Endothelial cell (in vitro differentiated cells): ENCODE measurements at places on chromosomes 4 and X. TPM values are rescaled to one million over a fixed set of nuclear protein-coding genes. Genes with fewer than 3 reads are reported as not detected.
A peak's percentile ranks its signal among the peaks of the same experiment; 100 is the strongest.

- H3K36me3 ChIP-seq: peaks cover 10% of the 10 kb centered on the region
- H3K27ac ChIP-seq: no peak overlapping the region
- H3K4me3 ChIP-seq: no peak overlapping the region
Measured at GRCh38 chrX:139784807-139785206, 76.8 kb upstream of the MCF2 start.

DNA sequence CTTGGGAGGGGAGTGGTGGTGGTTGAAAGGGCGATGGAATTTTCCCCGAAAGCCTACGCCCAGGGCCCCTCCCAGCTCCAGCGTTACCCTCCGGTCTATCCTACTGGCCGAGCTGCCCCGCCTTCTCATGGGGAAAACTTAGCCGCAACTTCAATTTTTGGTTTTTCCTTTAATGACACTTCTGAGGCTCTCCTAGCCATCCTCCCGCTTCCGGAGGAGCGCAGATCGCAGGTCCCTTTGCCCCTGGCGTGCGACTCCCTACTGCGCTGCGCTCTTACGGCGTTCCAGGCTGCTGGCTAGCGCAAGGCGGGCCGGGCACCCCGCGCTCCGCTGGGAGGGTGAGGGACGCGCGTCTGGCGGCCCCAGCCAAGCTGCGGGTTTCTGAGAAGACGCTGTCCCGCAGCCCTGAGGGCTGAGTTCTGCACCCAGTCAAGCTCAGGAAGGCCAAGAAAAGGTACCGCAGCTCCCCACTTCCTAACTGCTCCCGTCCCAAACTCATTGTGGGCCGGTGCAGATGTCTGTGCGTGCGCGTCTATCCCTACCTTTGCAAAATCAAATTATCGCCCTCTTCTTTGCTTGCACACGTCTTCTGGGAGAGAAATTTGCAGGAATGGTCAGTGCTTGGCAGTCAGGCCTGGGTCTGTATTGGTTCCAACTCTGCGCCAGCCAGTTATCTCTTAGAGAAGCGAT is 533 bp downstream of the IL15 start:
- H3K4me3 ChIP-seq: peak overlapping the region; percentile 91
- DNase-seq: peak; percentile 55
- peaks cover 6% of the 10 kb centered on the region for H3K27me3 ChIP-seq
- no peaks in the 10 kb centered on the region for H3K36me3 ChIP-seq
- peak overlapping the region; percentile 58 for H3K27ac ChIP-seq

- peaks cover 11% of the 10 kb centered on the region for H3K27me3 ChIP-seq
- H3K36me3 ChIP-seq: peaks cover 8% of the 10 kb centered on the region
- no peak overlapping the region for H3K27ac ChIP-seq
- no peak overlapping the region for H3K4me3 ChIP-seq
- DNase-seq: no peak
Measured at GRCh38 chr4:1285790-1286553, 3.7 kb upstream of the MAEA start.

- H3K27me3 ChIP-seq: peaks cover 1% of the 10 kb centered on the region
- H3K4me1 ChIP-seq: peaks cover 14% of the 10 kb centered on the region
- H3K4me3 ChIP-seq: no peak overlapping the region
- DNase-seq: no peak
- no peak overlapping the region for H3K27ac ChIP-seq
- peaks cover 4% of the 10 kb centered on the region for H3K36me3 ChIP-seq
Measured at GRCh38 chrX:6151971-6152370, 76.7 kb downstream of the NLGN4X start.

- no peak for DNase-seq
- H3K4me1 ChIP-seq: no peaks in the 10 kb centered on the region
- no peak overlapping the region for H3K27ac ChIP-seq
- no peak overlapping the region for H3K4me3 ChIP-seq
- H3K27me3 ChIP-seq: no peaks in the 10 kb centered on the region
Measured at GRCh38 chr4:142703694-142704309, 142.3 kb downstream of the INPP4B start.

DNA sequence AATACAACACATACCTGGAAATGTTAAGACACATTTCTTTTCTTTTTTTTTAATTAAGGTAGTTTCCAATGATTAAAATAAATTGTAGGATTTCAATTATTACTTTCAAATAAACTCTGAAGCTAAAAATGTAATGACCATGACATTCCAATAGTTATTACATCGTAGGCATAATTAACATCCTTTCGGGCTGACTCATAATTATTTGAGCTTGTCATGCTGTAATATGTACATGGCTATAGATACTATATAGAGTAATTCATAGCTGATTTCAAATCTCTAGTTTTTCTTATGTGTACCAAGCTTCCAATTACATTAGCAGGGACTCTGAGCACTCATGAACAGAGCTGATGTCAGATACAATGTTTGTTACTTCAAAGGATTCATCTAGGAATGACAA is 125.7 kb upstream of the GABRG1 start:
- H3K4me1 ChIP-seq: no peaks in the 10 kb centered on the region
- no peak overlapping the region for H3K4me3 ChIP-seq
- H3K36me3 ChIP-seq: no peaks in the 10 kb centered on the region
- no peaks in the 10 kb centered on the region for H3K27me3 ChIP-seq

GRCh38 chr4:119118397-119118796 is 17.2 kb upstream of the MYOZ2 start:
- no peak overlapping the region for H3K4me3 ChIP-seq
- no peak for DNase-seq
- peak overlapping the region; percentile 17 for H3K27ac ChIP-seq
- H3K36me3 ChIP-seq: no peaks in the 10 kb centered on the region
- H3K4me1 ChIP-seq: peaks cover 24% of the 10 kb centered on the region

- peaks cover 4% of the 10 kb centered on the region for H3K4me1 ChIP-seq
- no peak for DNase-seq
- peak overlapping the region; percentile 15 for H3K27ac ChIP-seq
- H3K4me3 ChIP-seq: no peak overlapping the region
- H3K36me3 ChIP-seq: peaks cover 17% of the 10 kb centered on the region
Measured at GRCh38 chr4:118739022-118739713, 54.0 kb downstream of the METTL14 start.

Gene PAK3
- 4.0 TPM for total RNA-seq

DNA sequence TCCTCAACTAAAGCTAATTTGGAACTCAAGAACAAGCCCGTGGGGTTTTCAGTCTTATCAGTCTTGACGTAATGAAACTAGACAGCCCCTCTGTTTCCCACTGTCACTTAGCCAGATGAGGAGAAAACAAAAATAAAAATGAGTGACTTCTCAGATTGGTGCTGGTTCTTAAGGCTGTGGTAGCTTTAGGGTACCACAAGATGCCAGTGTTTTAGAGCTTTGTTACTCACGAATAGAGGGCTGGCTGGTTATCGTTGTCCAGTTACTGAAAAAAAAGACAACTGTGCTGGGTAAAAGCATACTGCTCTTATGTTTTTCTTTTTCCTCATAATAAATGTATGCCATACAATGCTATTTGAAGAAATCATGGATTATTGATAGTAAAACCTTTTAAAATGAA is 796.7 kb downstream of the RAPGEF2 start:
- no peaks in the 10 kb centered on the region for H3K27me3 ChIP-seq
- H3K4me1 ChIP-seq: peaks cover 10% of the 10 kb centered on the region
- no peaks in the 10 kb centered on the region for H3K36me3 ChIP-seq
- H3K4me3 ChIP-seq: no peak overlapping the region
- no peak for DNase-seq
- no peak overlapping the region for H3K27ac ChIP-seq

DNA sequence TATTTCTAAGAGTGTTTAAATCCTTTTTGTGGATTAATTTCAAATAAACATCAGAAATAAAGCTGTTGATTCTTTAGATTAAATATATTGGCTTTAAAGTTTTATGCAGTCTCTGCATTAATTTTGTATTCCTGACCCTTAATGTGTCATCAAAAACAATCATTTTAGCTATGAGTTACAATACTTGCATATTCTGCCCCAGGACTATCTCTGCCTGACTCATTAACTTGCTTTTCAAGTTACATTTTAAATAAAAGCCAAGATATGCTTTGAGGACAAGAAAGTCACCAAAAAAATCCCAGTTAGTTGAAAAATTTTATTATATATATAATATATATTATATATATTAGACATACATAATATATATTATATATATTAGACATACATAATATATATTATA is 208.7 kb downstream of the ADGRL3 start:
- no peaks in the 10 kb centered on the region for H3K27me3 ChIP-seq
- H3K4me3 ChIP-seq: no peak overlapping the region
- no peak overlapping the region for H3K27ac ChIP-seq

Gene PCYT1B
- 26.1 TPM for total RNA-seq

GRCh38 chr4:183352546-183352945 is 30.3 kb upstream of the CLDN24 start:
- DNase-seq: no peak
- H3K27ac ChIP-seq: no peak overlapping the region
- no peak overlapping the region for H3K4me3 ChIP-seq

Gene FAM149A
- total RNA-seq: 0.33 TPM

Gene MAP9
- 9.2 TPM for total RNA-seq

GRCh38 chrX:17919896-17920446 is 58.9 kb upstream of the RAI2 start:
- no peaks in the 10 kb centered on the region for H3K27me3 ChIP-seq
- no peak for DNase-seq
- H3K4me1 ChIP-seq: no peaks in the 10 kb centered on the region

- H3K27ac ChIP-seq: no peak overlapping the region
- DNase-seq: no peak
- no peaks in the 10 kb centered on the region for H3K27me3 ChIP-seq
- no peak overlapping the region for H3K4me3 ChIP-seq
- H3K36me3 ChIP-seq: no peaks in the 10 kb centered on the region
Measured at GRCh38 chrX:69317721-69318120, 152.5 kb upstream of the PJA1 start.

Gene LEF1
- 15.9 TPM for total RNA-seq

Gene BCORL1
- total RNA-seq: 34.0 TPM

DNA sequence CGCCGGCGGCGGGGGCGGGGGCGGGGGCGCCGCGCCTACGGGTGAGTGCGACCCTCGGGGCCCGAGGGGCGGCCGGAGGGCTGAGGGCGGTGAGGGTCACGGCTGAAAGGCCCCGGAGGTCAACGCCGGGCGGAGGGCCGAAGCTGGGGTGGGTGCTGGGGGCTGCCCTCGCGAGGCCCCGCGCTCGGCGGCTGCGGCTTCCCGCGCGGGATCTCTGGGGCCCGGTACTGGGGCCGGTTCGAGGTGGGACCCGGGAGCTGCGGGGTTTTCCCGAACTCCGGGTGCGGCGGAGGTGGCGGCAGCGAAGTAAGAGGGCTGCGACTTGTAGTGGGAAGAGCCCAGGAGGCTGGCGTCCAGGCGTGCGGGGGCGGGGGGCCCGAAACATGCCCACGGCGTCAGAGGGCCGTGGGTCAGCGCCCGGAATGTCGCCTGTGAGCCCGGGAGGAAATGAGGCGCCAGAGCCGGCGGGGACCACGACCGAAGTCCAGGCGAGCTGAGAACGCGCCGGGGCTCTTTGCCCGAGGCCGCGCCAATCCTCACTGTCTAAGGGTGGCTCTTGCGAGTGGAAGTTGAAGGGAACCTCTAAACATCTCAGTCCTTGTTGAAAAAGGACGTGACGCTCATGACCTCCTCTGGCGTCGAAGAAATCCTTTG is 407 bp downstream of the IL13RA1 start:
- peaks cover 3% of the 10 kb centered on the region for H3K36me3 ChIP-seq
- H3K27me3 ChIP-seq: peaks cover 1% of the 10 kb centered on the region
- no peak overlapping the region for H3K27ac ChIP-seq
- DNase-seq: peak; percentile 15
- H3K4me1 ChIP-seq: peaks cover 11% of the 10 kb centered on the region
- peak overlapping the region; percentile 80 for H3K4me3 ChIP-seq

- H3K36me3 ChIP-seq: no peaks in the 10 kb centered on the region
- no peak overlapping the region for H3K27ac ChIP-seq
- no peaks in the 10 kb centered on the region for H3K4me1 ChIP-seq
Measured at GRCh38 chr4:46581677-46582076, 191.7 kb upstream of the GABRA2 start.

Gene GAGE1
- not detected for total RNA-seq

GRCh38 chrX:151538190-151539122 is 25.0 kb upstream of the PASD1 start:
- H3K4me1 ChIP-seq: no peaks in the 10 kb centered on the region
- H3K36me3 ChIP-seq: no peaks in the 10 kb centered on the region
- no peak overlapping the region for H3K27ac ChIP-seq
- no peak overlapping the region for H3K4me3 ChIP-seq

- H3K4me3 ChIP-seq: no peak overlapping the region
- H3K27ac ChIP-seq: no peak overlapping the region
- no peak for DNase-seq
- H3K36me3 ChIP-seq: peaks cover 15% of the 10 kb centered on the region
- H3K4me1 ChIP-seq: peaks cover 10% of the 10 kb centered on the region
Measured at GRCh38 chr4:145156986-145157385, 23.4 kb downstream of the OTUD4 start.

- no peak for DNase-seq
- peaks cover 23% of the 10 kb centered on the region for H3K27me3 ChIP-seq
- no peaks in the 10 kb centered on the region for H3K36me3 ChIP-seq
- H3K27ac ChIP-seq: no peak overlapping the region
Measured at GRCh38 chr4:173538909-173539445, 8.9 kb upstream of the HAND2 start.

DNA sequence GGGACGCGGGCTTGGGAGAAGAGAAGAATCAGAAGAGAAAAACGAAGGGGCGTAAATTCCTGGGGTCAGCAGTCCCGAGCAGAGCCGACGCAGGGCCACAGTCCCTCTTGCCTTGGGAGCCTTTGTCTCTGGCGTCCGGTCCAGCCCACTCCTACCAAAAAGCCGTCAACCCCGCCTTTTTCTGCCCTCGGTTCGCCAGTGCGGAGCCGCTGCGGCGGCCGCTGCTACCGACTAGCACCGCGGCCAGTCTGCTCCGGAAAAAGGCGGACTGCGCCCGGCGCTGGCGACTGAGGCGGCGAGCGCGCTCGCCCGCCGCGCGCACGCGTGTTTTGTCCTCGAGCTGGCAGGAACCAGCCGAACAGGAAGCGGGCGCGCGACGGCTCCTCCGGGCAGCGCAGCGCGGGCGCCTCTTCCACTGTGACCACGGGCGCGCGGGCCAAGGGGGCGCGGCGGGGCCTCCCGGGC is 502 bp downstream of the HNRNPDL start:
- H3K4me1 ChIP-seq: peaks cover 49% of the 10 kb centered on the region
- peaks cover 38% of the 10 kb centered on the region for H3K36me3 ChIP-seq
- peak overlapping the region; percentile 94 for H3K27ac ChIP-seq
- peaks cover 22% of the 10 kb centered on the region for H3K27me3 ChIP-seq
- DNase-seq: no peak
- H3K4me3 ChIP-seq: peak overlapping the region; percentile 99

Gene MTMR8
- total RNA-seq: 3.4 TPM

Gene UGT2A1
- not detected for total RNA-seq

Gene RIPPLY1
- not detected for total RNA-seq

DNA sequence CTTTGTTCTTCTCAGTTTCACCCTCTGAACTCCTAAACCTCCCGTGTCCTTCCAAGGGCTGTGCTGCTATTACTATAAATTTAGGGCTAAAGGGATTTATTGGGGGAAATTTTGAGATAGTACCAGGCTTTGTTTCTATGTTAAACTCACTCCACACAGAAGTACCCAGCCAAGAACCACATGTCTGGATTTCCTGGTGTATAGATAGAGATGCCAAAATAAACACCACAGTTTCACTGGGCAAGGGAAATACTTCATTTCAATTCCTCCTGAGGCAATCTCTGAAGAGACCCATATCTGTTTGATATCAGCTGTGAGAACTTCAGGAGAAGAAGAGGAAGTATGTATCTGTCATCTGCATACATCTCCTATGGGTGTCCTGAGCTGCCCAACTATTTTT is 21.7 kb upstream of the CLNK start:
- no peaks in the 10 kb centered on the region for H3K36me3 ChIP-seq
- no peak overlapping the region for H3K4me3 ChIP-seq
- H3K4me1 ChIP-seq: peaks cover 4% of the 10 kb centered on the region
- no peaks in the 10 kb centered on the region for H3K27me3 ChIP-seq
- DNase-seq: no peak
- no peak overlapping the region for H3K27ac ChIP-seq

GRCh38 chrX:145484740-145485139 is 237.4 kb downstream of the SPANXN1 start:
- H3K27me3 ChIP-seq: no peaks in the 10 kb centered on the region
- no peaks in the 10 kb centered on the region for H3K36me3 ChIP-seq
- no peaks in the 10 kb centered on the region for H3K4me1 ChIP-seq
- no peak for DNase-seq
- H3K27ac ChIP-seq: no peak overlapping the region
